ENCODE measurements at places on chromosomes 6 and 20.

DNA sequence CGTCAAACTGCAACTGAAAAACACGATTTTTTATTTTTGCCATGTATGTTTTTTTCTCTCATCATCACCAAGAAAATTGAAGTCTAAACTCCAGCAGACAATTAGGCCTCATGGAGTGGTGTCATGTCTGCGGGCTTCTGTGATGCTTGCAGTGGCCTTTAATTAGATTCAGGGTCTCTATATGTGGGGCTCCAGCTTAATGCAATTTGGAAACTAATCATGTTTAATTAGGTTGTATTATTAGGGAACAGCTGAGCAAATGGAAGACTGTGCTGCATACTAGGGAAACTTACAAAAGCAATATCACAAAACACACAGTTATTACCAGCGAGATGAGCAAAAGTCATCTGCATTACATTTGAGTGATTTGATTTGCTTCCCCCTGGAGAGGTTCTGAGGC lies 132.9 kb upstream of the PMEPA1 start:
- no peak for DNase-seq

DNA sequence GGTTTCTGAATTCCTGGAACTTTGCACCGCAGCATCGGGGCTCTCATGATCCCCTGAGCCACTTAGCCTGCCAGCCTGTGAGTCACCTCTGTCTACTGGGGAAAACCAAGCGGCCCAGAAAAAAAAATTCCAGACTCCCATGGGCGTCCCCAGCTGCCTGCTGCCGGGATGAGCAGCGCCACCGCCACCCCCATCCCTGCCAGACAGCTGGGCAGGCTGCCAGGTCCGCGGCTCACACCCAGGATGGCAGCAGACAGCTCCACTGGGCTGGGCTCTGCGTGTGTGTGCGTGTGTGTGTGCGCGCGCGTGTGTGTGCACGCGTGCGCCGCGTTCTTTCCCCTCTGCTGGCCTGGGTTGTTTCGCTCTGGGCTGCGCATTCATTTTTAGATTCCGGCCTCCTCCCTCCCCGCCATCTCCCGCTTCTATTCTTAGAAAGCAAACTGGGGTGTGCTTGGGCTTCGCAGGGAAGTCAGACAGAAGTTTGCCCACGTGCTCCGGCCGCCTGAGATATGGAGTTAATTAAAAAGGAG lies 38.9 kb upstream of the PMEPA1 start:
- DNase-seq, result peak; percentile 1

- DNase-seq, result no peak
Measured at GRCh38 chr6:84709121-84709520, 55.3 kb downstream of the TBX18 start.

- DNase-seq, result no peak
Measured at GRCh38 chr6:80343511-80343910, 237.0 kb downstream of the BCKDHB start.

- peak; percentile 53 for DNase-seq
Measured at GRCh38 chr6:47456536-47456975, 21.0 kb upstream of the CD2AP start.

- no peak for DNase-seq
Measured at GRCh38 chr6:142823256-142823902, 121.6 kb downstream of the HIVEP2 start.

- DNase-seq, result no peak
Measured at GRCh38 chr20:24949756-24950127, 673 bp downstream of the CST7 start.

- peak; percentile 90 for DNase-seq
Measured at GRCh38 chr6:106997392-106998158, 23.0 kb upstream of the CD24 start.

- no peak for DNase-seq
Measured at GRCh38 chr6:7154341-7155139, 46.8 kb downstream of the RREB1 start.

DNA sequence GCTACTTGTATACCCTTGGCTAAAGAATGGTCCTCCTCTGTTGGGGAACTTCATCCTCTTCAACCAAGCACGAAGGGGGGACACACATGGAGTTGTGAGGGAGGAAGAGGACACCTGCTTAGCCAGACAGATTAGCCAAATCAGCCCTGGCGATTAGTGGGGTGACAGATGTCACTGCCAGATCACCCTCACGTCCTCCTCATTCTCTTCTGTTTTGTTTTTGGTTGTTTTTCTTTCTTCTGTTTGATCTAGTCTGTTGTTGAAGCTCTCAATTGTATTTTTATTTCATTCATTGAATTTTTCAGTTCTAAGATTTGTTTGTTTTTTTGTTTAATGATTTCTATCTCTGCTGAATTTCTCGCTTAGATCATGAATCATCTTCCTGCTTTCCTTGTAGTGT lies 27.5 kb upstream of the NKX2-4 start:
- DNase-seq, result no peak

DNA sequence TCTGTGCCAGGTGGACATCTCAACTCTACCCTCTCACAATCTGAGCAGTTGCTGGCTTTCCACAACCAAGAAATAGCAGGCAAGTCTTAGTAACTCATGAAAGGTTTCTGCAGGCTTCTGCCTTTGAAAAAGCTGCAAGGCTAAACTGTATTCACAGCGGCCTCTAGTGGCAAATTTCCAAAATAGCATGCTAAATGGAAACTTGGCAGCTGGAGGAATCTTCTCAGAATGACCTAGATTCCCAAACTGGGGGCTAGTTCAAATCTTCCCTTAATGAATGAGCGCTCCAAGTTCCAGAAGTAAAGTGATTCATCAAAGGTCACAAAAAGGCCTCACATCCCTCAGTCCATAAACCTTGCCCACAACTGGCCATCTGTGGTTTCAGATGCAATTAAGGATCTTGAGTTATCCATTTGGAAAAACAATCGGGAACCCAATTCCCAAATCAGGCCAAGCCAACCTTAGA lies 11.9 kb upstream of the CPNE5 start:
- DNase-seq, result peak; percentile 35

DNA sequence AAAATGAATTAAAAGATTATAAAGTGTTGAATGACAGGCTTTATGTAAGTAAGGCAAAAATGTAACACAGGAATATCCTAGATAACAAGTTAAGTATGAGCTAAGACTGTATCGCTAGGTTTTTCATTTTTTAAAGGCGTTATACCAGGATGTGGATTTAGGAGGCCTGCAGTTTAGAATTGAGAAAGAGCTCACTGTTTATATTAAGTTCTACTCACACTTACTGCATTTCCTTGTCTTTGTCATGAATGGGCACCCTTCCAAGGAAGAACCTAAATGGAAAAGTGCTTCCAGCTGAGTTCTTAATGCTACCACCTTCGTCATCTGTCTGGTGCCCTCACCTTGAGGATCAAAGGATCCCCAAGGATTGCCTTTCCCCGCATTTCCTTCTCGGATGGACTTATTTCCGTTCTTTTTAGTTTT lies 148.7 kb downstream of the SOX4 start:
- DNase-seq, result no peak

GRCh38 chr6:37725957-37726356 lies 28.3 kb upstream of the MDGA1 start:
- DNase-seq, result no peak

DNA sequence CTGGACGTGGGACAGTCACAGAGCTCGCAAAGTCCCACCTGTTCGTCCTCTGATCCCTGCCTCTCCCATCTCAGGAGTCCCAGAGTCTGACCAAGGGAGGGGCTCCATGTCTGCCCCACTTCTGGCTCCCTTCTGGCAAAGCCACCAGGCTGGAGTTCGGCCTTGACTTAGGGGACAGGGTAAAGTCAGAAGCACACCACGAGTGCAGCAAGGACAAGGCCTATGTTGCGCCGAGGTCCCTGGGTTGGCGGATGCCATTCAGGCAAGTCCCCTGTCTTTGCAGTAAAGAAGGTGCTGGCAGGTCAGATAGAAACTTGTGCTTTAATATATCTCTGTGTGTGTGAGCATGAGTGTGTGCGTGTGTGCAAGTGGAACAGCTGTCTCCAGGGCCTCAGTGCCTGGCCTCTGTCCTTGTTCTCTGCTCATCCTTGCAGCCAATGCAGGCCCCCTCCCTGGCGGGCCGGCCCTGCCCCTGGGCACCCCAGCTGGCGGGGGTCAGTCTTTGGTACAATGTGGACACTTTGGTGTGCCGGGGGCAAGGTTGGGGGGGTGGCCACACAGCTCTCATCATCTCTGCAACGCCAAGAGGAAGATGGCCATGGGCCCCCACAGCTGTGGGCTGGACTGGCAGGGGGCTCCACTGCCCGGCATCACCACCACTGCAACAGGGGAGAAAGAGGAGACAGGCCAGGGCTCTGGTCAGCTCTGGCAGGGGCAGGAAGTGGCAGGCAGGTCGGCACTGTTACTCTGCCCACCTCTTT lies 60.7 kb downstream of the MDGA1 start:
- DNase-seq, result no peak

DNA sequence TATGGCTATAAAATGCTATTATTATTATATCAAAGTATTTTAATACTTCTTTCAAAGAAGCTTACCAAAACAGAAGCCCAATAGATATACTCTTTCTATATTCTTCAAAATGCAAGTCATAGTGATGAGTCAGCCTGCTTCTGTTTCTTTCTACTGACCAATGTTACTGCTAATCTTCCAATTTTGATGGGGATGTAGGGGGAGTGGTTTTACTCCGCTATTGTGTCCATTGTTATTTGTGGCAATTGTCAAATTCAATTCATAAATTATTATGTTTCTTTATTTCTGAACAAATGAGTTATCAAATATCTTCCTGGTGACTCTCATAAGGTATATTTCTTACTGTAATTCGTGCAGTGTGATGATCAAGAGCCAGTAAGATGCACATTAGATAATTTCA lies 221.5 kb upstream of the DEFB112 start:
- DNase-seq, result no peak

- no peak for DNase-seq
Measured at GRCh38 chr20:50728981-50729874, 2.2 kb upstream of the PARD6B start.

DNA sequence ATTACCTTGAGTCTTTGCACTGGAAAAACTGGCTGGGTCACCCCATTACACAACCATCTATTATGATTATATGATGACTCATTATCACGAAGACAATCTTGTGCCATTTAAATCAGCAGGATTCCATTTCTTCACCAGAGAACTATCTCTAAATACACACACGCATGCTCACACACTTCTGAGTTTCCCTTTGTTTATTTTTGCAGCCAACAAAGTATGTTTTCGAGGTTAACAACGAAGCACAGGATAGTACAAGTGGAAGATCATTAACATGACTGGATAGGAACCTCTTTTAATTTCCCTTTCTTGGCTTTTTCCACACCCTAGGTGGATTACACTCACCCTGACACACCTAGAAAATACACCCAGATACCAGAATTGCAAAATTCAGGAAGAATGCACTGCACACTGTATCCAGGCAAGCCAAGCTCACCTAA lies 18.9 kb downstream of the PERP start:
- DNase-seq, result peak; percentile 65

DNA sequence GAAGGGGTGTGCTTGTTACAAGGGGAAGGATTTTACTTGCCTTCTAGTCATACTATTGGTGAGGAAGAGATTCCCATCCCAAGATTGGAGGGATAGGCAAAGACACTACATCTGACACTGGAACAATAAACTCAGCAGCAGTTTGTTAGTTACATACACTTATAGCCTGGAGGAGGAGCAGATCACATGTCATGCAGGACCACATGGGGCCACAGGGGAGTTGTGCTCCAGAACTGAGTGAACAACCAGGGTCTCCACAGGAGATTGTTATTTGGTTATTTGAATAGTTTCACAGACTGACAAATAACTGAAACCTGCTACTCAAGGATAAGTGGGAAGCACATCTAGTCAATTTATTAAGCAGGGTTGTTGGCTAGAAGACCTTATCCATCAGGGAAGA lies 559.4 kb upstream of the MANEA start:
- no peak for DNase-seq

DNA sequence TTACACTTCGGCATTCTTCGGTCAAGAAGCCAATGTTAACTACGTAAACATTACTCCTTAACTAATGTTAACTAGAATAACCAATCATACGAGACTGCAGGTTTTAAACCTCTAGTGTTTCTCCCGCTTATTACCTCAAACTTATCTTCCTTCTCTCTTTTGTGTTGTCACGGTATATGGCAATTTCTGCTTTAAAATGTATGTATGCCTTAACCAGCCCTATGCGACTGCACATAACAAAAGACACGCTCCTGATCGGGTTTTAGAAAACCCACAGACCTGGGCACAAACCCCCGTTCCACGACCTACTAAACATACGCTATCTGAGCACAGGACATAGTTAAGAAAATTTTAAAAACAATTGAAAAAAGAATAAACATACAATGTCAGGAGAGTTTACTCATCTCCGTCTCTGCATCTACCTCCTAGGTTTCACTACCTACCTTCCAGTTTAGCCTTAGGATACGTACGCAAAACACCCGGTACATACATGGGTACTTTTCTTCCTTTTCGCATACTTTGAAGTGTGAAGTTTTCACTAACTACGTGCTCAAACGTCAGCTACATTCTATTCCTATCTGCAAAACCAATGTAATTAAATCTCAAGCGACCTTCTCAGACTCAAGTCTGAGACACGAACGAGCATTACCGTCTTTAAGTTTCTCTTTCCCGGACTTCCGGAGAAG lies 1.1 kb downstream of the CD164 start:
- DNase-seq, result peak; percentile 53

DNA sequence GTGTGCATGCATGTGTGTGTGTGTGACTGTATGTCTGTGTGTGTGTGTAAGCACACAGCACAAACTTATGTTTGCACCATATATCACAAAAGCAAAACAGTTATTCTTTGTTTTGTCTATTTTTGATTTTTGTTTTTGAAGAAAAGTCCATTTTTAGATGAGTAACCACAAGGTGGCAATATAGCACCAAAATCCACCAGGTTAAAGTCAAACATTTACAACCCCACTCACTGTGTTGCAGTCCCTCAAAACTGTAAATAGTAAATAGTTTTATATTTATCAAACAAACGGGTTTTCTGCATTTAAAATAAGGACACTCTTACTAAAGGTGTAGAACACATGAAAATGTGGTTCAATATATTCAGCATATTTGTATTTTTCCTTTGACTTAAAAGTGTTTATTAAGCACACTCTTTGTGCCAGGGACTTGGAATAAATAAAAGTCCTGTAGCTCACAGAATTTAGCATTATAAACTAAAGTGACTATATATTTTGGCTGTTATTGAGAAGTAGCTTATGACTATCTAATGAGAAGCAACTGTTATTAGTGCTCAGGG lies 118.5 kb downstream of the GFRAL start:
- peak; percentile 7 for DNase-seq

Measured in NCI-H774 (cell line).